ENCODE measurements at places on chromosomes 1 and 21.

DNA sequence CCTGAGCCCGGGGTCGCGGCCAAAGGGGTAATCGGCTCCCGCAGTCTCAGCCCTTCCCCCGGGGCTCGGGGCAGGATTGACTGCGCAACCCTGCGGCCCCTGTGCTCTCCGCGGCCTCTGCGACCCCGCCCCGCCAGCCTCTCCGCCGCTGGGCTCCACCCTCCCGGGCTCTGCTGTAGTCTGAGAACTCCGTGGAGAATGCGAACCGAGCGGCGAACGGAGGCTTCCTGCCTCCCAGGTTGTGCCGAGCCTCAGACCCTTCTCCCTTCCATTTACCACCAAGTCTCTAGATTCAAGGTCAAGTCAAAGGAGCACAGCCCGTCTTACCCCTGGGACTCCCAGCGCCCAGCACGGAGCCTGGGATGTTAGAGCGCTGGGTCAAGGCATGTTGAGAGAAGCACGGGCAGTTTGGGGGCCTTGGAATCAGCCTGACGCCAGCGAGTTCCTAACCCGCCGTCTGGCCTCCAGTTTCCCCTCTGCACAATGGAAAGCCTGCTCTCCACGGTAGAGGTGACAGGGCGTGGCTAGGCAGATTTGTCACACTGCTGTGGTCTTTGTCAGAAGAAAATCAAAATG is 3.0 kb downstream of the ATP2B4 start:
- peak overlapping the region; percentile 98 for H3K27ac ChIP-seq
- H3K36me3 ChIP-seq, result peaks cover 47% of the 10 kb centered on the region
- H3K27me3 ChIP-seq, result no peaks in the 10 kb centered on the region
- DNase-seq, result peak; percentile 47

GRCh38 chr1:116133696-116134475 is 22.7 kb downstream of the MAB21L3 start:
- peaks cover 4% of the 10 kb centered on the region for H3K4me1 ChIP-seq
- no peak overlapping the region for H3K27ac ChIP-seq
- H3K27me3 ChIP-seq, result peaks cover 18% of the 10 kb centered on the region
- DNase-seq, result no peak
- no peaks in the 10 kb centered on the region for H3K36me3 ChIP-seq

DNA sequence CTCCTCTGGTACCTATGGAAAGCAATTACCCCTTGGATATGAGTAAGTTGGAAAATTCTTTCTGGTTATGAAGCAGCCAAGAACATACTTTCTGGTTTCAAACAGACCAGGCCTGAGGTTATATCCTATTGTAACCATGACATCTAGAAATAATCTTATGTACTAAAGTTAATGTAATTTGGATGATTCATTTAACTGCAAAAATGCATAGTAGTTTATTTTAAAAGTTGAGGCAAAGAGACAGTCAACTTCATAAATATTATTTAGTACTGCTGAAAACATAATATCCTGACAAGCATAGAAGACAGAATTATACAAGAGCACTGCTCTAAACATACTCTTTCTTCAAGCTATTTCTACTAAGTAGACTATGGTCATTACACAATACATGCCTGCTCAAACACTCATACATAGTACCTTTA is 25.5 kb downstream of the ODF2L start:
- no peak overlapping the region for H3K27ac ChIP-seq
- no peak for DNase-seq
- peaks cover 19% of the 10 kb centered on the region for H3K36me3 ChIP-seq
- H3K4me1 ChIP-seq, result no peaks in the 10 kb centered on the region

DNA sequence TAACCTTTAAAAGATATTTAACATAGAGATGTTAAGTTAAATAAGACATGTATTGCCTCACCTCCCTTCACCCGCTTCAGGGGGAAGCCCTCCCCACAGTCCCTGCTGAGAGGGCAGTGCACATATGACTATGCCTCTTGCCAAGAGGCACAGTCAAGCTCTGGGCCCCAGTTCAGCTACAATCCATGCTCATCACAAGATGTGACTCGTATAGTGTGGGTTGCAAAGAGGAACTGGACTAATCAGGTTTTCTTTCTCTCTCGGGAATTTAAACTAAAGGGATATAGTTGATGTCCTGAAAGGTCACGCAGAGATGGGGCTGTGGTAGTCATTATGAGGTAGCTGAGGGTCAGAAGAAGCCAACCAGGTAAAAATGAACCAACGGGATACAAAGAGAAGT is 35.6 kb downstream of the LYST start:
- H3K4me1 ChIP-seq, result peaks cover 19% of the 10 kb centered on the region
- peaks cover 20% of the 10 kb centered on the region for H3K36me3 ChIP-seq
- no peak overlapping the region for H3K4me3 ChIP-seq

DNA sequence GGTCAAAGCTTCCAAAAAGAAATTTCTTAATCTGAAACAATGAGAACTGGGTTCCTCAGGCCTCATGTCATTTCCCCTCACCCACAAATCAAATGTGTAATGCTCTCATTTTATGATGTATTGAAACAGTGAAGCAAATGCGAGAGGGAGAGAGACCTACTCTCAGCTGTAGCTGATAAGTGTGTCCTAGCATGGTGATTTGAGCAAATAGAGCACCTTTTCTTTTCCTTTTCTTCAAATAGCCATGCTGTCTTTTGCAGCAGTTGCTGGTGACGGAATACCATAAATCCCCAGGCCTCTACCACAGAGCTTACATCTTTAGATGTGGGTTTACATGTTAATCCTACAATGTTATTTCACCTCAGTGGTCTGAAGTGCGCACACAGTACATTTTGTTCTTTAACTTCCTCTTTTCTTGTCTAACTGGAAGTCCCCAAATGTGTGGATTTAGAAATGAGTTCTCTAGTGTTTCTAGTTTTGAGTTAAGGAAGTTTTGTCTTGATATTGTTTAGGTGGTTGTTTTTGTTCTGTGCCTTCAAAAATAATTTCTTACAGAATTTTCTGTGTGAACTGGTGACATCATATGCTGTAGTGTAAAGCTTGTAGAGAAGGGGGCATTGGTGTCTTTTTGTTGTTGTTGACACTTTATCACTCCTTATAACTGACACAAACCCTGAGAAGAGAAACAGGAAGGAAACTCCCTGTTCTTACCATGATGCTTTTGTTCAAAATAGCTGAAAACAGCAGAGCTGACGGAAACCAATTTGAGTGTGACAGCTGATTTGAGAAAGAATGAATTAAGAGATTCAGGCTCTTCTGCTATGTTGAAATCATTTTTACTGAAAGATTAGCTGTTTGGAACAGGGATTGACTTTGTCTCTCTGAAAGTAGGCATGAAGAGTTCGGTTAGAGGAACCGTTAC is 12.2 kb downstream of the SMAP2 start:
- no peak for DNase-seq
- peaks cover 50% of the 10 kb centered on the region for H3K36me3 ChIP-seq
- H3K27ac ChIP-seq, result peak overlapping the region; percentile 98
- no peaks in the 10 kb centered on the region for H3K27me3 ChIP-seq
- peaks cover 83% of the 10 kb centered on the region for H3K4me1 ChIP-seq
- H3K4me3 ChIP-seq, result peak overlapping the region; percentile 80

GRCh38 chr1:30888391-30888790 is 20.2 kb downstream of the SDC3 start:
- peaks cover 7% of the 10 kb centered on the region for H3K27me3 ChIP-seq
- H3K4me3 ChIP-seq, result no peak overlapping the region
- H3K27ac ChIP-seq, result no peak overlapping the region
- DNase-seq, result no peak

DNA sequence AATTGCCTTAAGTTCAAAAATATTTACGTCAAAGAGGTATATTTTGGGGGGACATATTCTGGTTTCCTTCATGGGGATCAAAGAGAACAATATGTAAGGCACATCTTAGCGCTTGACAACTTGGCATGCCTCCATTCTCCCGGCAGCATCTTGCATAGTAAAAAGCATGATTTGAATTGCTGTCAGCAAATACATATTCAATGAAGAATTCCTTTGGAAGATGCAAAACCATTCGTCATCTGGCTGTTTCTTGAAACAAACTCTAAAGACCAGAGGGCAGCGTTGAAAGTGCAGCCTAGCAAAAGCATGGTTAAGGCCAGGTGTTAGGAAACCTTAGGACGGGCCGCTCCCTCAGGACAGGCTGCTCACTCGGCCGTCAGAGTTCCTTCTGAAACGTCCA is 3.4 kb upstream of the PIK3CD start:
- H3K36me3 ChIP-seq, result peaks cover 11% of the 10 kb centered on the region
- H3K4me3 ChIP-seq, result no peak overlapping the region
- no peaks in the 10 kb centered on the region for H3K27me3 ChIP-seq
- no peak overlapping the region for H3K27ac ChIP-seq
- H3K4me1 ChIP-seq, result peaks cover 37% of the 10 kb centered on the region

DNA sequence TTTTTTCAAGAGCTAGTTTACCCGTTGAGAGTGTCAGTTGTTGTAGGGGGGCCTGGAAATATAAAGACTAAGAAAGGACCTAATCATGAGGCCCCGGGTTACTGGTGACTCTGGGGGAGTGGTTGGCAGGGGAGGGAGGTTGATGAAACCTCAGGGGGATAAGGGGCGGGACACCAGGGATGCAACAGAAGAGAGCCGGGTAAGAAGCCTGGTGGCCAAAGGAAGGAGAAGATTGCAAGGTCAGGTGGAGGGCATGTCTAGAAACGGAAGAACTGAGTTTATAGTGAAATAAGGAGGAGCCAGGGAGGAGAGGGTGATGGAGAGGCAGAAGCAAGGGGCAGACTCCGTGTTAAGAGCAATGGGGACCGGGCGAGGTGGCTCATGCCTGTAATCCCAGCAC is 12.5 kb upstream of the SPOCD1 start:
- no peaks in the 10 kb centered on the region for H3K27me3 ChIP-seq
- peaks cover 43% of the 10 kb centered on the region for H3K4me1 ChIP-seq
- peak overlapping the region; percentile 36 for H3K27ac ChIP-seq
- H3K36me3 ChIP-seq, result peaks cover 10% of the 10 kb centered on the region
- DNase-seq, result no peak

DNA sequence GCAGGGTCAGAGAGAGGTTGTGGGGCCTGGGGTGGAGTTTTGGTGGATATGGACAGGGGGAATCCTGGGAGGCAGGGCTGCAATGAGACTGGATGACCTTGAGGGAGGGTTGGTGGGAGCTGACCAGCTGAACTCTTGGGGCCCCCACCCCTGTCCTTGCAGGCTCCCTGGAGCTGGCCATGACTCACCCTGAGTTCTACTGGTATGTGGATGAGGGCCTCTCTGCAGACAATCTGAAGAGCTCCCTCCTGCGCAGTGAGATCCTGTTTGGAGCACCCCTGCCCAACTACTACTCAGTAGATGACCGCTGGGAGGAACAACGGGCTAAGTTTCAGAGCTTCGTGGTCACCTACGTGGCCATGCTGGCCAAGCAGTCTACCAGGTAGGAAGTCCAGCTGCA is 23.6 kb downstream of the DISP3 start:
- H3K27ac ChIP-seq, result no peak overlapping the region
- H3K4me1 ChIP-seq, result no peaks in the 10 kb centered on the region
- H3K36me3 ChIP-seq, result peaks cover 2% of the 10 kb centered on the region

DNA sequence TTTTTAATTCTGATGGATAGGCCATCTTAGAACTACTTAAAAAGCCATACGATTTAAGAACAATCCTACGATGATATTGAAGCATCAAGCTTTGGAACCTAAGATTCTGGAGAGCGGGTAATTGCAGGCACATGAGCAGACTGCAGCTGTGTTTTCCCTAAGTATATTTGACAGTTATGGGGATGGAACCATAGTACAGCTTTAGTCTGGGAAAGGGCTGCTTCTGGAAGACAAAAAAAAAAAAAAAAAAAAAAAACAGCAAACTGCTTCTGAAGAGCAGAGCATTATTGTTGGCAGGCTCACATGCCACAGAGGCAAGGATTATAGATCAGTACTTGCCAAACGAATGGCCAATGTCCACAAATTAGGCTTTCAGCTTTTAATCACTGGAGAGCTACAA is 1618.7 kb downstream of the AMY1C start:
- H3K36me3 ChIP-seq, result no peaks in the 10 kb centered on the region
- no peak for DNase-seq
- no peak overlapping the region for H3K27ac ChIP-seq
- H3K4me1 ChIP-seq, result no peaks in the 10 kb centered on the region
- H3K4me3 ChIP-seq, result no peak overlapping the region

DNA sequence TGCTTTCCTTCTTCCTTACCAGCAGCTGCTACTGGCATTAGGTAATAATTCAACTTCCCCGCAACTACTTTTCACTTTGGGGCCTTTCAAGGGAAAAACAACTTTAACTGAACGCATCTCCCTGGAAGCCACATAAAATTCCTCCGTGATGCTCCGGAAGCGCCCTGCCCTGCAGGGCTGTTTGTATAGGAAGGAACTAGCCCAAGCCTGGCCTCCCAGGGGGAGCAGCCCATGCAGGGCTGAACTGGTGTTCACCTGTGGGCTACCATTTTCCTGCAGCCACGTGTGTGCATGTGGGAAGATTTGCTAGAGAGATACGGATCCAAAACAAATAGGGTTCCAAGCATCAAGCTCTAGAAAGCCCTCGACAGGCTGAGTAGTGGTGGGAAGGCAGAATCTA is 14.4 kb downstream of the CLDN14 start:
- no peak for DNase-seq
- H3K4me3 ChIP-seq, result no peak overlapping the region
- no peaks in the 10 kb centered on the region for H3K4me1 ChIP-seq
- H3K27me3 ChIP-seq, result peaks cover 61% of the 10 kb centered on the region
- no peak overlapping the region for H3K27ac ChIP-seq
- no peaks in the 10 kb centered on the region for H3K36me3 ChIP-seq

GRCh38 chr1:212930986-212931678 is 19.2 kb upstream of the VASH2 start:
- no peaks in the 10 kb centered on the region for H3K36me3 ChIP-seq
- no peak for DNase-seq
- H3K27ac ChIP-seq, result no peak overlapping the region
- H3K4me3 ChIP-seq, result no peak overlapping the region

DNA sequence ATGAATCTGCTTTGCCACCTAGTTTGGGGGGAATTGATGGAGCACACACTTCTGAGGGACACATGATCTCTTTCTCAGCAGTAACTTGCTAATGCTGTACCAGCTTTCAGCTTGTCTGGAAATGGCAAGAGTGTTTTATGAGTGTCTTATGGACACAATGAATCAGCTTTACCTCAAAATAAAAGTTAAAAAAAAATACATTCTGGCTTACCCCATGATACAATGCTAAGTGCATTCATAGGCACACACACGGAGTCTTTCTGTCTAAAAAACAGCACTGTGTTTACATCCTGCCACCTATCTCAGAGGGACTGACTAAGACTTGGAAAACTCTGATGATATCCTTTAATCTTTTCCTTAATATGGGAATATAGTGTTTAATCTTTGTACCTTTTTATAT is 455.5 kb upstream of the ADAMTS5 start:
- H3K4me3 ChIP-seq, result no peak overlapping the region

DNA sequence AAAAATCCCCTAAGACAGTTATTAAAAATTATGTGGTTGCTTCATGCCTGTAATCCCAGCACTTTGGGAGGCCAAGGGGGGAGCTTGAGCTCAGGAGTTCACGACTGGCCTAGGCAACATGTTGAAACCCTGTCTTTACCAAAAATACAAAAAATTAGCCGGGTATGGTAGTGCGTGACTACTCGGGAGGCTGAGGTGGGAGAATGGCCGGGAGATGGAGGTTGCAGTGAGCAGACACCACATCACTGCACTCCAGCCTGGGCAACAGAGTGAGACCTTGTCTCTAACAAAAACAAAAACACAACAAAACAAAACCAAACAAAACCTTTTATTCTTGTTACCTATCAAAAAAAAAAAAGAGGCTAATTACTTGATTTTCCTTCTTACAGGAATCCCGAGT is 2.1 kb downstream of the ELK4 start:
- no peaks in the 10 kb centered on the region for H3K27me3 ChIP-seq
- peaks cover 59% of the 10 kb centered on the region for H3K4me1 ChIP-seq
- peaks cover 32% of the 10 kb centered on the region for H3K36me3 ChIP-seq
- DNase-seq, result no peak
- peak overlapping the region; percentile 87 for H3K4me3 ChIP-seq
- H3K27ac ChIP-seq, result peak overlapping the region; percentile 88

- H3K27ac ChIP-seq, result no peak overlapping the region
- no peak for DNase-seq
- no peaks in the 10 kb centered on the region for H3K27me3 ChIP-seq
- H3K4me3 ChIP-seq, result no peak overlapping the region
- no peaks in the 10 kb centered on the region for H3K4me1 ChIP-seq
These were observed 152.7 kb upstream of the CHRM3 start for GRCh38 chr1:239233626-239234025.

All from central memory CD8-positive, alpha-beta T cell (primary cell).